Femur (tissue), 1 donor: ENCODE measurements at places on chromosomes 2 and 18.

- DNase-seq: peak; percentile 70
Measured at GRCh38 chr2:61177727-61178549, 15.9 kb downstream of the C2orf74 start.

- no peak for DNase-seq
Measured at GRCh38 chr2:45173513-45173912, 164.3 kb upstream of the SIX2 start.

GRCh38 chr2:101083613-101084012, 67.6 kb downstream of the TBC1D8 start:
- DNase-seq: no peak

DNA sequence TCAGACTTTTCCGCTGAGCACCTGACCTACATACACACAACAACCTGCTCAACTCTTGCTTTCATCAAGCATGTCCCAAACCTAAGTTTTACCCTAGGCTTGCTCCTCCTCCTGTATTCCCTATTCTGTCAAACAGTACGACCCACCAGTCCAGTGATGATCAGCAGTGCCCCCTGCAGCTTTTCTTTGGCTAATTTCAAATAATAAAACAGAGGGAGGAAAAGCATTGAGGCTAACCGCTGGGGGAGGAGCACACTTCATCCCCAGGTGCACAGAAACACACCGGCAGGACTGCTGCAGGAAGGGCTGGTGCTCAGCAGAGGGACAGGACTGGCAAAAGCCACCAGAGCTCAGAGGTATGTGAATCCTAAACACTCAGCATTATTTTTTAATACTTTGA, 21.2 kb downstream of the E2F6 start:
- DNase-seq: no peak

- no peak for DNase-seq
Measured at GRCh38 chr2:129203331-129203730, 776.1 kb upstream of the RAB6C start.
